ENCODE measurements at places on chromosomes 7 and 10.

DNA sequence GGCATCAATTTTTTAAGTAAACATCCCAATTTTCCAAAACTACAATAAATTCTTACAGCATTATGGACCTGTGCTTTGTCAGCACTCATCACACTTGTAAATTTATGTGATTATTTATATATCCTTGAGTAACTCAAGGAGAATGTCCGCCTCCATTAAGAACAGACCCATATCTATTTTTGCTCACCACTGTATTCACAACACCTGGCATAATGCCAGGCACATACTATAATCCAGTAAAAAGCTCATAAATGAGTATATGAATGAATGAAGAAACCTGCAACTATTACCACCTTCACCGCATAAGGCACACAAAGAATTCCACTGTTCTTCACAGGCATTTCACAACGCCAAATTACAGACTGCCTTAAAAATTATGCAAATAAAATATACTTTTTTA is 46.9 kb downstream of the MINDY3 start:
- no peak for DNase-seq

DNA sequence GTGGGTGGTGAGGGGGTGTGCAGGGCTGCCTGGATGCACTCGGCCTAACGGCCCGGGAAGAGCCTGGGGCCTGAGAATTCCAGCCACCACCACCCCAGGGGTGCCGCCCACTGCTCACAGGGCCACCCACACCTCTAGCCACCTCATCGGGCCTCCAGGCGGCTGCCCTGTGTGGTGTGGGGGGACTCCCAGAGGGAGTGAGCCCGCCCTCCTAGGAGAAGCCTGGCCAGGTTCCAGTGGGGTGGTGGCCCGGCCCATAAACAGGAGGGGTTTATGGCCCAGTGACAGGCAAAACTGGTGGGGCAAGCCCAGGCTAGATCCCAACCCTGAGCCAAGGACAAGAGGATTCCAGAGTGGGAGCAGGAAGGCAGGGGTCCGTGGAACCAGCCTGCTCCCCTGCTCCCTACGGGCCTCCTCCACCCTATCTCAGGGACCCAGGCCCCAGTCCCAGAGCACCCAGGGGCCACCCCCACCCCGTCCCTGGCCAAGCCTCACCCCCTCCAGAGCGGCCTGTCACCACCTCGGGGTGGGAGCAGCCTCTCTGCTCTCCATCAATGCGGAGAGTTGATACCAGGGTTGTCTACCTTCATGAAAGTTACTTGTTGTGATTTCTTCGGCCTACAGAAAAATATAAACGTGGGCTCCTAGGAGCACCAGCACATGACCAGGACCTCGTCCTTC is 20.2 kb upstream of the PDGFA start:
- DNase-seq: no peak

DNA sequence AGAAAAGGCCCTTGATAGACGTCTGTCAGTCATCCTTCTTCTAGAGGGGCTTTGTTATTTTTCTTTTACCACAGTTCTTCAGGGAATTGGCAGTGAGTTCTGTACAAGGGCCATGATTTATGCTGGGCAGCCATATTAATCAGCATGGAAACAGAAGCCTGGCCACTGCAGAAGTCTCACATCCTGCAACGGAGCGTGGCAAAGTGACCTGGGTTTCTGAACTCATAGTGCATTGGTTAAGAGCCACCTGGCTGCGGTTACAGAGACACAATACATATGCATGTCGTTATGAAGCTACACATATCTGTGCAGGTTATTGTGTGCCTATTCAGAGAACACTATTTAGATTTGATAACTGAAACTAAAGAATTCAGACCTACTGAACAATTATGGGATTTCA is 419.4 kb upstream of the CELF2 start:
- DNase-seq: no peak

DNA sequence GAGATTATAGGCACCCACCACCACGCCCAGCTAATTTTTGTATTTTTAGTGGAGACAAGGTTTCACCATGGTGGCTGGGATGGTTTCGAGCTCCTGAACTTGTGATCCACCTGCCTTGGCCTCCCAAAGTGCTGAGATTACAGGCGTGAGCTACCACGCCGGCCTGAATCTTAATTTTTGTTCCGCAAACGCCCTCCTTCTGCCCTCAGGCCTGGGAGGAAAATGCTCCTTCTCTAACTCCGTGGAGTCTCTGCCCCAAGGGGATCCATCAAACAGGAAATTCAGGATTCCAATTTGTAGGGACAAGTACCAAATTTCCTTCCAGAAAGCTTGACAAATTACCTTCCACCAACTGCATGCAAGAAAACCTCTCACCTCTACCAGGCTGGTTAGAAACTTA is 43.2 kb downstream of the RBAK start:
- no peak for DNase-seq

GRCh38 chr10:22427101-22427500 is 81.8 kb downstream of the SPAG6 start:
- no peak for DNase-seq
